GM10248 (cell line): ENCODE measurements at places on chromosomes 5 and 9.

DNA sequence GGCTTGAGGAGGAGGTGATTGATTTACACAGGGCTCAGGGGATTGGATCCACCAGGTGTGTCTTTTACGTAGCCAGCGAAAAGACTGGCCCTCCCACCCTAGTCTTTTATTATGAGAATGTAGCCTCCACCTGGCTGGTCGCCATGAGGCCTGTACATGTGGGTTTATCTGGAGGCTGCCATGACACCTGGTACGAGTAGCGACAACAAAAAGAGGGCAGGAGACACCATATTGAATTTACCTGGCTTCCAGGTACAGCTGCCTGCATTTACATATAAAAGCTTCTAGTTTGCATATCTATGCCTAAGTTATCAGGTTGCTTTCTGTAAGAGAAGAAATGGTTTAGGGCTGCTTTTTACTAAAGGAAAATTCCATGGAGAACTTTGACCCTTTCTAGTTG is 1173.7 kb upstream of the SEMA6A start:
- no peak for DNase-seq

DNA sequence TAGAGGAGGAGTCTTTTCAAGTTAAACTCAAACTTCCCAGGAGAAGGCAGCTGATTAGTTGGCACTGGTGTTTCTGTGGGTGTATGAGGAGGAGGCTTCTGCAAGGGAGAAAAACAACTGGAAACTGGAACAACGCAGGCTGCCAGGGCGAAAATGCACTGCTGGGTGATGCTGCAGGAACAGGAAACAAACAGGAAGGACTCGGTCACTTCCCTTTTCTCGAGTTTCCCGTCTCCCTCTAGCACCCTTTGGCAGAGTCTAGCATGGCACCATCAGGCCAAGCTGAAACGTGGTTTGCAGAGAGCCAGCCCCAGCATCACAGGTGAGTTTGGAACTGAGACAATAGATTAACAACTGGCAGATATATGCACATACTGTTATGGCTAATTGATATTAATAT is 77.5 kb upstream of the CAST start:
- DNase-seq: no peak

GRCh38 chr9:91134608-91135007 is 227.1 kb downstream of the AUH start:
- no peak for DNase-seq

- DNase-seq: no peak
These were observed 2.7 kb downstream of the RASGRF2 start for GRCh38 chr5:80962630-80963520.

GRCh38 chr9:137293094-137293481 is 9.0 kb downstream of the NRARP start:
- no peak for DNase-seq

DNA sequence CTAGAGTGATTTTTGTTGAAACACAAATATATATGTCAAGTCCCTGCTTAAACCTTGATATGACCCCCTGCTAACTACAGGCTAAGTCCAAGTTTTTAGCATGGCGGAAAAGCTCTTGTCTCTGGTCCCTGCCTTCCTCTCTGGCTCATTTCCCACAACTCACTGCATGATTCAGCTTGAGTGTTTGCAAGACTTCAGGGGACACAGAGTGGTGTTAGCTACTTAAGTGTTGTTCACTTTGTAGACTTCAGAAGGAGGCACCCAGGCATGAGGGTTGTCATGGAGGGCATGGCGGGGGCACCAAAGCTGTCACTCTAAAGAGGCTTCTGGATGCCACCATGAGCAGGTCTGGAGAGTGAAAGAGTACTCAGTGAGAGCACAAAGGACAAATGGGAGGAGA is 362.4 kb upstream of the ACTBL2 start:
- DNase-seq: no peak

- DNase-seq: no peak
These were observed 182.1 kb downstream of the DEPDC1B start for GRCh38 chr5:60517850-60518249.

GRCh38 chr5:19125956-19126713 is 861.9 kb downstream of the CDH18 start:
- DNase-seq: no peak

DNA sequence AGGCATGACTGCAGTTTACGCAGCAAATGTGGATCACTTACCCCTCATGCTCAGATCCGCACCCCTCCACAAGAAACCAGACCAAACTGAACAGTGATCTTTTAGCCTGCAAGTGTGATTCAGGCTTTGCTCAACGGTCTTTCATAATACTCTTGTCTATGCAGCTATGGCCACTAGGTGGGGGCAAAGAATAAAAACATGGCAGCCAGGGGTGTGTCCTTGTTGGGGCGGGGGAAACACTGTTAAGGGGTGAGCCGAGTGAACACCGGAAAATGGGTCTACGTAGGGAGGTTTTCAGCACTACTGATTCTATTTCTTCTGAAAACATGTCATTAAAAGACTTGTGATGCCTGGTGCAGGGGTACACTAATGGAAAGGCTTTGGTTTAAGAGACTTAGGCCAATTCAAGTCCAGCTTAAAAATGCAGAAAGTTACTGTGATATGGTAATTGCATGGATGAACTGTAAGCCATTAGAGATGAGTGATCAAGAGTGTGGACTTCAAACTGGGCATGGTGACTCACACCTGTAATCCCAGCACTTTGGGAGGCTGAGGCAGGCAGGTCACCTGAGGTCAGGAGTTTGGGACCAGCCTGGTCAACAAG is 49.9 kb upstream of the GPR151 start:
- DNase-seq: peak; percentile 56

- no peak for DNase-seq
These were observed 117.9 kb downstream of the CDC42SE2 start for GRCh38 chr5:131381777-131382176.

GRCh38 chr5:37054391-37054790 is 177.8 kb downstream of the NIPBL start:
- no peak for DNase-seq

DNA sequence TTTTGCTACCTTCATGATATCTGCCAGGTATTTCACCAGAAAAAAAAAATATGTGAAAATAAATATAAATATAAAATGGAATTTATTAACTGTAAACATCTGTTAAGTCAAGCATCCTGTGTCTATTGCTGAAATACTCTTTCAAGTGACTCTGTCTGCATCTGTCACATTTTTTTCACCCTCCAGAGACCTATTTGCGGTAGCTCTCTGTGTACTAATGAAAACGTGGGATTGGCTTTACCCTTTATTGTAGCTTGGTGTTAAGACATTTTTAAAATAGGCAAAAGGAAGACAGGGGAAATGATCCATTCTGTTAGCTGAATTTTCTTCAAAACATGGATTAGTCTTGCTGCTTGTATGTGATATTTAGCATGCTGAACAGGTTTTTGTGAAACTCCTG is 536.0 kb upstream of the WWC1 start:
- DNase-seq: no peak

DNA sequence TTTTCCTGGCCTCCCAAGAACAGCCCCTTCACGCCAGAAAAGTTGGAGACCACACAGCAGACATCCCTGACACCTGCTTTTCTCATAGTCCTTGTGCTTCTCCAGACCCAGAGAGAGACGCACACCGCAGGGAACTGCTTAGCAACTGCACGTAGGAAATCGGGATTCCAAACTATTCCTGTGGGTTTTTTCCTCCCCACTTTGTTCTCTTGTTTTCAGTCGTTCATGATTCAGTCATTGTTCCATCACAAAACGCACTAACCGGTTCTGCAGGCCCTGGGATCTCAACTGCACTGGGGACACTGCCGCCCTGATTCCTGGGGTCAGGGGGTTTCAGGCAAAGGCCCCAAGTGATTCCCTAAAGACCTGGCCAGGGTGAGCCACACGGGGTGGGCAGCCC is 588.0 kb upstream of the KLF4 start:
- no peak for DNase-seq

DNA sequence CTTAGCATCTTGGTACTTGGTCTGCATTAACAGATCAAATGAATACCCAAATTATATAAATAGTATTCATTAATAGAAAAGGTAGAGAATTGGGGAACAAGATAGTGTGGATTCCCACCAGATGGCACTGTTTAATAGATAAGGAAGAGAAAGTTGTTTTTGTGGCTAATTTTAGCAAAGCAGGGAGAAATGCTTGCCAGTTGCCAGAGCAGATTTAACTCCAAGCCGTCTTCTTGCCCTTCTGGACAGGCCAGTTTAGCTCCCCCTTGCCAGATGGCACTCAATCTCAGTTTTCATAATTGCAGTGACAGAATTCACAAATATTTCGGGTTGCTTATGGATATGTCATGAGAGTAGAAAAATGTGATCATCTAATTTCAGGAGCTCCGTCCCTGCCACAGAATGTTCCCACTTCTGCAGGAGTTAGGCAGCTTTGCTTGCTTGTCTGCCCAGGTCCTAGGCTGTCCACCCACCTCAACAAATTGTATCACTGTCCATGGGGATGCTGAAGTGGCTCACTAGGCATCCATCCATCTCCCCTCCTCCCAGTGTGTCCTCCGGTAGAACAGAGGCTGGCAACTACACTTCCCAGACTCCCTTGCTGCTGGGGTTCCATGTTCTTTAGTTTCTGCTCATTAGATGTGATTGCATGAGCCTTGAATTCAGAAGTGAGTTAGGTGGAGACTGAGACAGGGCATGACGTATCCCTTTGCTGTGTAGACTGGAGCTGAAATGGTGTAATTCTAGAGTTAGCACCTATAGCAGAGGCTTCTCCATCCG is 11.8 kb upstream of the HEXB start:
- no peak for DNase-seq

GRCh38 chr5:169702693-169703481 is 65.8 kb downstream of the DOCK2 start:
- DNase-seq: peak; percentile 58

GRCh38 chr5:59785676-59786333 is 107.7 kb downstream of the PDE4D start:
- no peak for DNase-seq

DNA sequence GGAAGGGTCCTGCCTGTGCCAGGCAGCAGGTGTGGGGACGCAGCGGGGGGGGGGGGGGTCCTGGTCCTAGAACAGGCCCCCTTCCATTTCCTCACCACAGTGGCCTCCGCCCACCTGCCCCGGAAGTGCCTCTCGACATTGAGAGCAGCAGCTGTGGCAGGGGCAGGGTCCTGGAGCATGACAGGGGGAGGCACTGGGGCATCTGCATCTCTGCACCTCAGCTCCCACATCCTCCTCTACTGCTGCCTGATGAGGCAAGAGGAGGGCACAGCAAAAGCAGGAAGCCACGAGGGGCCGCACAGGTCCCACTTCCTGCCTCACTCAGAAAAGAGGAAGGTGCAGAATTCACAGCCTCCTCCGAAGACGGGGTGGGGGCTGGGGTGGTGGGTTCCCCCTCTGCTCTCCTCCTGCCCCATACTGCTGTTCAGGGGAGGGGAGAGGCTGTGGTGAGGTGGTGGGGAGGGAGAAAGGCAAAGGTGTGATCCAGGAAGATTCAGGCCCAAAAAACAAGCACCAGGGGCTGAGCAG is 14.8 kb downstream of the AKNA start:
- peak; percentile 85 for DNase-seq

DNA sequence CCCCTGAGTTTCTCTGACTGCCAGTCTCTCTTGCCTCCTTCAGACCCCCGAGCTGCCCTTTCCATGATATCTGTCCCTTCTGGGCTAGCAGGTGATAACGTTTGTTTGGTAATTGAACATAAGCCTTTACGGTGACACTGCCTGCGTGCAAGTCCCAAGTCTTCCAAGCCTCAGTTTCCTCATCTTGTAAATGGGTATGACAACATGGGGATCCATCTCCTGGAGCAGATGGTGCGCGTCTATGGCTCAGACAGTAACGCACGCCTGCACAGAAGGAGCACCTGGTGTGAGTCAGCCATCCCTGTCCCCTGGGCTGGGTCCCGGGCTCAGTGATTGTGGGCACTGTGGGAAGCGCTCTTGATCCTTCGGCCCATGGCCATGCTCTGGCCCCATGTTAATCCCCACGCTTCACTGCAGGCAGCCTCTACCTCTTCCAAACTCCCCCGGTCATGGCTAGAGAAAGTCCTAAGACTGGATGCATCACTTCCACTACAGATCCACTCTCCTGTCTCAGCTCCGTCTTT is 85.8 kb downstream of the DAP start:
- DNase-seq: no peak

GRCh38 chr9:90054810-90055209 is 450.0 kb downstream of the GADD45G start:
- no peak for DNase-seq
